Stimulated activated CD4-positive, alpha-beta T cell treated with anti-CD3 and anti-CD28 coated beads, Interleukin-1b, Interleukin-23, amount 100 ng/mL, for 4 hours (primary cell): ENCODE measurements at places on chromosomes 5 and 9.

DNA sequence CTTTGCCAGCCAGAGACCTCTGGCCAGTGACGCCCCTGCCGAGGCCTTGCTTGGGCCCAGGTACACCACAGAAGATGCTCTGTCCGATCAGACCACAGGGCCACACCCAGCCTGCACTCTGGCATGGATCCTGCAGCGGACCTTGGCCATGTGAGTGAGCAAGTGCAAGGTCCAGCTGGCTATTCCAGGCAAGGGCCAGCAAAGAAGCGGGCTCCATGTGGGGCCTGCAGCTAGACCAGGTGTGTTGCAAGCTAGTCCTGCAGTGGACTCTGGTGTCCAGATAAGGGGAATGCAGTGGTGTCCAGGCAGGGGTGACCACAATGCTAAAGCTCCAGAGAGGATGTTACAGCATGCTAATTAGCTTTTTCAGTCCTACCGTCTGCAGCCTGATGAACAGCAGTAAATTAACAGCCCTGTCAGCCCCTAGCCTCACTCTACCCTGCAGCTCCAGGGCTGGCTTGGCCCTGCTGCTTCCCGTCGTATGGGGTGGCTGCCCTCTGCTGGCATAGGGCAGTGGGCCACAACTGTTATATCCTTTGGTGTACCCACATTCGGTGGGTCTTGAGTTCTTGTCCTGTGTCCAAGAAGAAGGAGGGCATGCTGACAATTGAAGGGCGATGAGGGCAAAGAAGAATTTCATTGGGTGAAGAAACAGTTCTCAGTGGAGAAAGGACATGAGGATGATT, 284.5 kb upstream of the POU5F2 start:
- no peak for DNase-seq

DNA sequence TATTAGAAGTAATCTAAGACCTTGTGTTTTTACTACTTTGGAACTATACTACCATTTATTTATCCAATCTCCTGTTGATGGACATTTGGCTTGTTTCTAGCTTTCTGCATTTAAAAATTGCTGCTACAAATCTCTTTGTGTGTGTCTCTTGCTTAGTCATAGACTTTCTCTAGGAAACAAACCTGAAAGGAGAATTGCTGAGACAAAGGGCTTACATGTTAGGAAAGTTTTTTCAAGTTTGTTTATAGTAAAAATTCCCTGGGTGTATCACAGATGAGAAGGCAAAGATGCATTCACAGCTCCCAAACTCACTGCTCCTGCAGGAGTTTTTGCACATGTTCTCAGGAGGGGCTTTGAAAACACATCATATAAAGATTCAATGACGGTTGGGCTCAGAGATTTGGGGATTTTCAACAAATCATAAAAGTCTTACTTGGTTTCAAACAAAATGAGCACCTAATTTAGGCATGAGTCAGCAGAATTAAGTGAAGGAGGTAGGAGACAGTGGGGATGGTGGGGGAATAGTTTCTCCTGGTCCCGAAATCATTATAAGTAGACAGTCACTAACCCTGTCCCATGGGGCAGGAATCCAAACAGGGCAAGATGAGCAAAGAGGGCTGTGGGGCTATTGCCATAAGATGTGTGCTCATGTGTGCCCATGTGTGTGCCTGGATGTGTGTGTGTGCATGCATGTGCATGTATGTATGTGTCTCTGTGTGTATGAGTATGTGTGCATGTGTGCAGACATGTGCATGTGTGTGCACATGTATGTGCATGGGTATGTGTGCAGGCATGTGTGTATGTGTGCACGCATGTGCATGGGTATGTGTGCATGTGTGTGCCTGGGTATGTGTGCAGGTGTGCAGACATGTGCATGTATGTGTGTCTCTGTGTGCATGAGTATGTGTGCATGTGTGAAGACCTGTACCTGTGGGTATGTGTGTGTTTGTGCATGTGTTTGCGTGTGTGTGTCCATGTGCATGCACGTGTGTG, 43.4 kb upstream of the S1PR3 start:
- DNase-seq: no peak

GRCh38 chr5:33241802-33242201, 199.0 kb upstream of the TARS1 start:
- no peak for DNase-seq

- no peak for DNase-seq
Measured at GRCh38 chr5:124453221-124454051, 293.0 kb downstream of the ZNF608 start.

GRCh38 chr5:149267241-149267973, 4.3 kb upstream of the AFAP1L1 start:
- no peak for DNase-seq

DNA sequence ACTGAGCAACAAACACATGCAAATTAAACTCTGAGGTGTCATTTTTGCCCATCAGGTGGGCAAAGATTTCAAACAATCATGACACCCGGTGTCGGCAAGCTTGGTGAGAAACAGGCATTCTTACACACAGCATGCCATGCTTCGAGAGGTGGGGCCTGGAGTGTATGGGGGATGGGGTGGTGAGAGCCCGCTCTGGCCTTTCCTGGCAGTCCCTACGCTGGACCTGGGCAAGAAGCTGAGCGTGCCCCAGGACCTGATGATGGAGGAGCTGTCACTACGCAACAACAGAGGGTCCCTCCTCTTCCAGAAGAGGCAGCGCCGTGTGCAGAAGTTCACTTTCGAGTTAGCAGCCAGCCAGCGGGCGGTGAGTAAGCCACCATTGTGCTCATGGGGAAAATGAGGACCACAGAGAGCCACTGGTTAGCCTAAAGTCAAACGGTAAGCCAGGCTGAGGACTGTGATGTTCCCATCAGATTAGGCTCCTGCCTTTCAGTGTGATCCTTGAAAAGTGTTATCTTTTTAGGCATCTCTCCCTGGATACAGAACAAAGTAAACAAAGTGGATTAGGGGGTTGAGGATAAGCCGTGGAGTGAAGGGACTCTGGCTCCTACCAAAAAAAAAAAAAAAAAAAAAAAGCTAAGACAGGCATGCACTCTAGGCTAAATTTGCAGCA, 9.4 kb downstream of the MYOZ3 start:
- DNase-seq: no peak

DNA sequence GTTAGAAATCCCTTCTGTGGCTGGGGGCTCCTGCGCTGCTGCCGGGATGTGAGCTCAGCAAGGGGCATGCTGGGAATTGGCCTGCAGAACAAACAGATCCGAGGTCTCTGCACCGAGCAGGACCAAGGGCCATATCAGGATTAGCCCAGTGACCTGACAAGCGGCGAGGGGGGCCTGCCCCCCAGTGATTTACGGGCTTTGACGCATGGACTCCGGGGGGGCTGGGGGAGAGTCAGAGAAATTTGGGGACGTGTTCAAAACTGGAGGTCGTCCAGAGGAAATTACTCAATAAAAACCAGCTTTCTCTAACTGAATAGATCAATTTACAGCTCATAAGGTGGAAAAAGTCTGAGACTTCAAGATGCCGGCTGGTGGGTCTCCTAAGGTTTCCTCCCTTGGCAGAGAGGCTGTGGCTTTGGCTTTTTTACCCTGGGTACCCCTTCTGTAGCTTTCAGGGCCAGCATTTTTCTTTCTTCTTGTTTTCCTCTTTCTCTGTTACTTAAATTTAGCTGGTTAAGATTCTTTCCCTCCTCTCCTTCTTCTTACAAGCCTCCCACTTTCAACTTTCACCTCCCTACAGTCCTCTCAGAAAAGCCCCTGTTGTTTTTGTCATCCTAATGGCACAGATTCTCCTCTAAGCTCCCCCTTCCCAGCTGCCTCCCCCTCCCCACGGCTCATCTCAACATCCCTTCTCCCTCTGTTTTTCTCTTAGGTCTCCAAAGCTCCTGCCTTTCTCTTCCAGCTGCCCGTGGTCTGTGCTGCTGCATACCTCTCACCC, 551.0 kb downstream of the CCDC171 start:
- no peak for DNase-seq

DNA sequence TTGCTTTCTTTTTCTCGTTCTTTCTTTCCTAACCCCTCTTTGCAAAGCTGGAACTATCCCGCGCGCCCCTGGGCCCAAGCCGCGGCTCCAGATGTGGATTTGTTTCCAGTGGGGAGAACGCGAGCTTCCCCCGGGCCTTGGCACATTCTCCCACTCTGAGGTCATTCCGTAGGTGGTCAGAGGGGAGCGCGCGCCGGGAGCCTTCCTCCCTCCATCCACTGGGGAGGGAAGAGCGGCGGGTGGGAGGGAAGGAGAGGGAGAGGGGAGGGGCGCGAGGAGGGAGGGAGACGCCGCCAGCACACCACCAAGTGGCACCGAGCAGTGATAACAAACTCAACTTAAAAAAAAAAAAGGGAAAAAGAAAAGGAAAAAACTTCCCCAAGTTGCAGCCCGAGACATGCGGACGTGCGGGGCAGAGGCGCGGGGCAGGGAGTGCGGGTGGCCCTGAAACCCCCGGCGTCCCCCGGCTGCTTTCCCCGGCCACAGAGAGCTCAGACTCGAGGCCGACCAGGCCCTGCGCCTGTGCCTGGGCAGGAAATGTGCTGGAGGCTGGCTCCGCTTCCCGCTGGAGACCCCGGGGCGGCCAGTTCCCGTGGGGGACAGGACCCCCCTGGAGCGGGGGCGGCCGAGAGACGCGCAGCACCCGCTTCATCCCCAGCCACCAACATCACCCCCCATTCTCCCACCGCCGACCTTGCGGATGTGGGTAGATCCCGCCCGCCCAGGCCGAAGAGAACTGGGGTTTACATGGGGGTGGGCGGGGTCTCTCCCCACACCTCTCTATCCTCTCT, 3.1 kb downstream of the IER5L start:
- no peak for DNase-seq

DNA sequence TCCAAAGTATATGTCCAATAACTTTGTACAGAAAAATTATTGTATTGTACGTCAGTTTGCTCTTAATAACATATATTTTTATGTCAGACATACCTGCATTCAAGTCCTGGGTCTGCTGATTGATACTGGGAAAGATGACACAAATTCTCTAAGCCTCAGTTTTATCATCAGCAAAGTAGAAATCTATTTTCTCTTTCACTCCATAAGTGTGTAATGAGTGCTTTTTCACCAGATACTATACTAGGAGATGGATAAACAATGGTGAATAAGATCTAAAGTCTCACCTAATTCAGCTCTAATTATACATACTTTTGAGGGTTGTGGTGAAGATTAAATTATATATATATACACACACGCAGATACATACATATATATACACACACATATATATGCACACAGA, 12.3 kb downstream of the PPP2R2B start:
- DNase-seq: no peak

DNA sequence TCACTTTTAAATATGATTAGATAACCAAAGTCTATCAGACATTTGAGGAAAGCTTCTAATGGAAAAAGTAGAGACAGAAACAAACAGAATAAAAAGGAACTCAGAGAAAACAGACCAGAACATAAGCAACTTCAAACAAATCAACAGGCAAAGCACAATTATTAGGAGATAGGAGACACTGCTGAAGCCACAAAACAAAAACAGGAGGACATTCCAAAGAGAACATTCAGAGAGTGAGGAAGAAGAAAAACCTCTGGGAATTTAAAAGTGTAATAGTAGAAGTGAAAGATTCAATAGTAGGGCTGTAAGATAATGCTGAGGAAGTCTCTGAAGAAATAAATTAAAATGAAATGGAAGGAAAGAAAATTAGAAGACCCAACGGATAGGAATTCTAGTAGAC, 83.2 kb upstream of the TBCA start:
- DNase-seq: no peak

GRCh38 chr9:129052592-129052991, 16.2 kb downstream of the MIGA2 start:
- no peak for DNase-seq

GRCh38 chr5:164394686-164395194, 889.3 kb downstream of the MAT2B start:
- DNase-seq: no peak

DNA sequence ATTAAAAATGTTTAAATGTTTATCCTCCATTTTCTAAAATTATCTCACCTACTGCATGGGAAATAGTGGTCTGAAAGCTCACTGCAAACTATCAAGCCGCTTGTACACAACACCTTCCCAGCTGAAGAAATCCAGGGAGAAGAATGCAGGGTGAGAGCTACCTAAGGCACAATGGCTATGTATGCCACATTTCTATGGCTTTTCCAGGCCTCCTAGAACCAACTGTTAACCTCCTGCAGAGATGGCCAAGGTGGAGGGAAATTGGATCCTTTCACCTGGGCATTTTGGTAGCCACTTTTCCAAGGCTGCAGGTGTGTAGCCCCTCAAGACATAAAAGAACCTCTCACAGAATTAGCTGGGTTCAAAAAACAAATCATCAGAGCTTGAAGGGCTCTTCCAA, 286.4 kb downstream of the EBF1 start:
- DNase-seq: no peak

DNA sequence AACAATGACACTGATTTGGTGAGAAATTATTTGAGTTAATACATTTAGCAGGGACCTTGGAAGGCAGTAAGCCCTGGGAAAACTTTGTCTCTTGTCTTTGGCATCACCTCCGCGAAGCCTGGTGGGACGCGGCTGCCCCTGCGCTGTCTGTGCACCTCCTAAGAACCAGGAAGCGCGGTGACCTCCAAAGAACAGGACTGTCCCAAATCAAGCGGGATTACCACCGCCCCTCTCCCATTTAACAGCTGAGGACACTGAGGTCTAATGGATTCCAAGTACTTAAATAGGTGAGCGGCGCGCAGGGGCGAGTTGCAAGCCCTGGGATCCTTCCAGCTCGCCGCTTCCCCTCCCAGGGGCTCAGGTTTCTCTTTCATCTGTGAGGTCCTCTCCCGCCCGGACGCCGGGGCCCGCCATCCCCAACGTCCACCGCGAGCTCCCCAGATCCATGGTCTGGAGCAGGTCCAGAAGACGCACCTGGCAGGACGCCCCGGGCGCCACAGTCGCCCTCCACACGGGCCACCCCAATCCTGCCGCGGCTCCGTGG, 432 bp downstream of the STARD4 start:
- DNase-seq: no peak

GRCh38 chr9:36078051-36078450, 41.3 kb downstream of the RECK start:
- DNase-seq: no peak

DNA sequence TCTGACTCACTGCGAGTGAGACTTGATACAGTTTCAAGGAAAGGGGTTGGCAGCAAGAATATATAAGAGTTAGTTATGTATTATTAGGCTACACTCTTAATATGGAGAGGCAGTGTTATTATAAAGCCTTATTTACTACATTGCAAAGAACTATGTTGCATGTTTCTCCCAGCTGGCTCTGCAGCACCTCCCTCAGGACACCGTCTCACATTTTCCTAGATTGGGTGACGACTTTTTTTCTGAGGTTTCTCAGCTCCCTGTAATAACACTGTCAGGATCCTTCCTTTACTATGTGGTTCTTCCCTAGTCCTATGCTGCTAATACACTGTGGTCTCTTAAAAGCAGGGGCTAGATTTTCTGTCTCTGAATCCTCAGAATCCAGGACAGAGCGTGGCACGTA, 153.7 kb downstream of the INSYN2B start:
- no peak for DNase-seq

GRCh38 chr5:107676702-107677101, 6.0 kb upstream of the EFNA5 start:
- no peak for DNase-seq
